ENCODE measurements at places on chromosomes 6 and 20.
A peak's percentile ranks its signal among the peaks of the same experiment; 100 is the strongest.

- DNase-seq, result no peak
Observed at GRCh38 chr6:128600397-128600951, 80.1 kb upstream of the PTPRK start.

DNA sequence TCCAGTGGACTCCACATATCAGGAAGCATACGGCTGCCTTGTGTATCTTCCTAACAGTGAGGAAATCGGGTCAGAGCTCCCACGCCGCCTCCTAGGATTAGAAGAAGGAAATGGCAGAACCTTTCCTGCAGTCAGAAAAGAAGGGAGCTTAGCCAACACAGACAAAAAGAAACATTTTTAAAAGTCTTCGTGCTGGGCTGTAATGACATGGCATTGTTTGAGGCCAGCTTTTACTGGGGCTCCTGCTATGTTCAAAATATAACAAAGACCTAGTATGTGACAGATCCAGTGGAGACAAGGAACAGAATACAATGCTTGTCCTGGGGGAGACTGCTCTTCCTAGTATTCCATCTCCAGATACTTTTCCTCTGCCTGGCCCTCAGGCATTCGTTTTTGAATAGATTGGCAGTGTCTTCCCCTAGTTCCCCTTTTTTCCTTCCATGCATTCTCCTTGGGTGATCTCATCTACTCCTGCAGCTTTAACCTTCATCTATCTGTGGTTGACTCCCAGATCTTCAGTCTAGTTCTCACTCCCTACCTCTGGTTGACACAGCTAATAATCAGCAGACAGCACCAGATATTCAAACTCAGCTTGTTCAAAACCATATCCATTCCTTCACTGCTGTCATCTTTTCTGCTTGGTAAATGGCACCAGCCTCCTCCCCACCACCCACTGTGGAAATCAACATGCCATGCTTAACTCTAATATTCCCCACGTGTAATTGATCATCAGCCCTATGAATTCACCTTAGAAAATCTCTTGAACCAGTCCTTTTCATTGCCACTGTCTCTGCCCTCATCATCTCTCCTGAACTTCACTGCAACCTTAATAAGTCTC, 94.5 kb upstream of the VSTM2L start:
- no peak for DNase-seq

- no peak for DNase-seq
Observed at GRCh38 chr6:157560691-157561413, 179.9 kb downstream of the ZDHHC14 start.

- no peak for DNase-seq
Observed at GRCh38 chr6:33758815-33759216, 12.1 kb upstream of the IP6K3 start.

DNA sequence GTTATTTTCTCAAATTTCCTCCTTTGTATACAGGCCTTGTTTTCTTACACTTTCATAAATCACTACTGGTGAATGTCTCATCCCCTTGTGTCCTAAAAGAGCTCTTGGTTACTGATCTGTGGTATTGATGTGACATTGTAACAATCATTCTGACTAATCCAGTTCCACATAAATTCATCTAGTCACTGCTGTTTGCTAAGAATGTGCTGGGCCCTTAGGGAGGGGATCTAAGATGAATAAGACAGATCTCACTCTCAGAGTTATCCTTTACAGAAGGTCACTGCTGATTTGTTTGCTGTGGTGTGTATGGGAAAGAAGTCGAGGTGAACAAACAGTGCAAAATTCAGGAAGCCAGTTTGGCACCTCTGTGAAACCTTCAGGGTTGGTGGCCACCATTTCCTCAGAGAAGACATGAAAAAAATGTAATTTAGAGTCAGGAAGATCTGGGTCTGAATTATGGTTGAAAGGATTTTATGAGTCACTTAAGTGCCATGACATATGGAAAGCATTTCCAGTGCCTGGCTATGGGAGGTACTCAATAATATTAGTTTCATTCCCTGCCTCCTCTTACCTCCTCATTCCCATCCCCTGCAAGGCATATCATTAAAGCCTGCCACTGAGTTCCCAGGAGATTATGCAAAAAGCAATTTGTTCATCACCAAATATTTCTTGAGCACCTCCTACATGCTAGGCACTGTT, 121.8 kb downstream of the COL9A1 start:
- DNase-seq, result no peak

DNA sequence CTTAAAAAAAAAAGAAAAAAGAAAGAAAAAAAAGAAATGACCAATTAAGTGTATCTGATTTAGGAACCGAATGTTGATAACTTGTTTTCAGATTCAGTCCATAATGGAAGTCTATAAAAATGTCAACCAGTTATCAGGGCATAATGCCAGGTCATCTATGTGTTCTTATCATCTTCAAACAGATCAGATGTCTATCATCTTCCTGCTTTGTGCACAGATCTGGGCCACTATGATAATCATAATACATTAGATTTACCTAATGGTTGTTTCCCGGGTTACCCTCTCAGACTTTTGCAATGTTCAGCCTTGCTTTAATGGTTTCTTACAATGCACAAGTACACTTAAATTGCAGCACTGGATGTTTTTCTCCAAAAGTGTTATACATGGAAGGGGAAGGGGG, 100.6 kb downstream of the NKAIN2 start:
- no peak for DNase-seq

- DNase-seq, result no peak
Observed at GRCh38 chr6:127946388-127946787, 45.5 kb upstream of the THEMIS start.

GRCh38 chr6:108798670-108799353, 49.4 kb upstream of the ARMC2 start:
- DNase-seq, result no peak

GRCh38 chr6:72748759-72749158, 126.9 kb downstream of the KCNQ5 start:
- no peak for DNase-seq

DNA sequence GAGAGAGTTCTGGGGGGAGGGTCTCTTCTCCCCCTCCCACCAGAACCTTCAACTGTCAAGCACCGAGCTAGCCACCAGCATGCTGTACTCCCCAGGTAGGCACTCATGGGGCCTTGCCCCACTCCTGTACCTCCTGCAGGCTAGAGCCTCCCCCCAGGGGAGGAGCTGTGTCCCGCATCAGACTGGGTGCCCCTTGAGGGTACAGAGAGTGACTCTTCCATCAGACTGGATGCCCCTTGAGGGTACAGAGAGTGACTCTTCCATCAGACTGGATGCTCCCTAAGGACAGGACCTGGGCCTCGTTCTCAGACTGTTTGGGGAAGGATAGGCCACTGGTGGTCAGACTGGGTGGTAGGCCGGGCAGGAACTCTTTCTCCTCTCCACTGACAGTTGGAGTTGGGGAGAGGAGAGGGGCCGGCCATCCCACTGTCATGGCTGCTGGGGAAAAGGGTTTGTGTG, at the start of gene CAPN11:
TSS of gene CAPN11 (plus strand) at position 51 of the 459 bp plus-strand sequence. CDS start at position 80, 29 bp downstream.
- DNase-seq, result no peak

- no peak for DNase-seq
Observed at GRCh38 chr6:41028561-41029412, 10.2 kb downstream of the UNC5CL start.

DNA sequence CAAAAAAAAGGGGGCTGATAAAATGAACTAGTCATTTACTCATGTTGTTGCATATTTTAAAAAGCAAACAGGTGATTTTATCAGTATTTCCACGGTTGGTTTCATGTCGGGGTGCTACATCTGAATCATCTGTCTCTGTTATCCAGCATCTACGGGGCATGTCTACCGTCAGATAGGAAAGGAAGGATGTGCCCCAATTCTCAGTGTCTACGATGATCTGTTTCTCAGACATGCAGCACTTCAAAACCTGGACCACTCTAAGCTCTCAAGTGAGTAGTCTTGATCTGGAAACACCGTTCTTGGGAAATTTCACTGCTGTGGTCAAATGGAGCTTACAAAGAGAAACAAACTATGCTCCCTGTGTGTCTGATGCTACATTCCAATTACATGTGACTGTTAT, 240.3 kb upstream of the TAB2 start:
- no peak for DNase-seq

DNA sequence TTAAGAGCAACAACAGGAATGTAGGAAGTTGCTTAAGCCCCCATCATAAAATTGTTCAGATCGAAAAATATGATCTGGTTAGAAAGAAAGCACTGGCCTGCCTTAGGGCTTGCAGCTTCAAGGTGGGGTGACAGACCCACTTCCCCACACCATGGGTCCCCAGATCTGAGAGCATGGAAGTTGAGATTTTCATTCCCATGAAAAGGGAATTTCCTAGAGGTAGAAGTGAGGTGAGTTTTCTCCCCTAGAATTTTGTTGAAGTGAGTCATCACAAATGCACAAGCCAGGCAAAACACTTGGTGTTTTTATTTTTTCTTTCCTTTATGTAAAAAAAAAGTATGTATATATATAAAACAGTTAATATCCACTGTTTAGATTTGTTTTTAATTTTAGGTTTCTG, 213.6 kb upstream of the SUPT3H start:
- DNase-seq, result no peak

DNA sequence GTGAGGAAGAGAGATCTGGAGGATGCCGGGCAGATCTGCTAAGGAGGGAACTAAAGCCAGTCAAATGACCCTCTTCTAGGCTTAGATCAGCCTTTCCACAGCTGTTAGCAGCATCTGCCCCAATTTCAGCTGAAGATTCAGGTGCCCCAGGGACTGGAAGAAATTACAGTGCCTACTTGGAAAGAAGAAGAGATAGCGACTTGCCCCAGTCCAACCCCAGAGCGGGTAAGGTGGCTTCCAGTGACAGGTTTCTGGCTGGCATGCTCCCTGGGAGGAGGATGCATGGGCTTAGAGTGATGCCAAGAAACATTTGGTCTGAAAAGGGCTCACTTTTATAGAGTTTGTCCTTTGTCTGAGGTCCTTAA, 620 bp downstream of the TJAP1 start:
- no peak for DNase-seq

DNA sequence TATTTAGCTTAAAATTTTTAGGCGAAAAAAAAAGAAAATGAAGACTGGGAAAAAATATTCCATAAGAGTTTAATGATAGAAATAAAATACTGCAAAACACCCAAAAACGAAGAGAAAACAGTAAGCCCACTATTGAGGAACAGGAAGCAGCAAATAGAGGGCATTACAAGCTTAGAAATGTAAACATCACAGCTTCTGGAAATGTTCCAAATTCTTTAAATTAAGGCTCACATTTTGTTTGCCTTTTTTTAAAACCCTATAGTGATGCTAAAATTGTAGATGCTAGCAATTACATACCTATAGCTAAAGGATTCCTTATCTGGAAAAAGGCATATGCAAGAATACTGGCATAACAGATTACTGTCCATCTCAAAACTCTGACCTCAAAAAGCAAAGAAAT, 248.6 kb downstream of the KHDRBS2 start:
- no peak for DNase-seq

- no peak for DNase-seq
Observed at GRCh38 chr6:155313602-155314091, 637 bp downstream of the TFB1M start.

- peak; percentile 29 for DNase-seq
Observed at GRCh38 chr20:58721951-58722778, 29.6 kb downstream of the NPEPL1 start.

GRCh38 chr20:44123251-44123650, 63.7 kb downstream of the JPH2 start:
- no peak for DNase-seq

- no peak for DNase-seq
Observed at GRCh38 chr6:81570681-81571080, 181.8 kb downstream of the TENT5A start.

DNA sequence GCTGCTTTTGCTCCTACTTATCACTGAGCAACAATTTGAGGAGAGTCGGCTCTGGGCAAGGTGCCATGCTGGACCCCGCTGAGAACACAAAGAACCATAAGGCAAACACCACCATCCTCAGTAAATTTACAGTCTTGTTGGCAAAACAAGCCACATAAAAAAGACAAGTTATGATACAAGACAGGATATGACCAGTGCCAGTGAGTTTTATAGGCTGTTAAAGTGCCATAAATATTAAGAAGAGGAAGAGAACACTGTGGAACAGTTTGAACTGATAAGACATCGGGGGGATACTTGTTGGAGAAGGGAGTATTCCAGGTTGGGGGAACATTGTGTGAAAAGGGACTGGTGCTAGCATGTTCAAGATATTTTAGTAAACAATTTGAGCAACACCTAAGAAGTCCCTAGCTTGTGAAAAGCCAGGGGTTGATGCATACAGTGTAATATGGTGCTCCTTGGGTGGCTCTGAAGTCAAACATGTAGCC, 25.3 kb upstream of the RIPOR2 start:
- DNase-seq, result no peak

DNA sequence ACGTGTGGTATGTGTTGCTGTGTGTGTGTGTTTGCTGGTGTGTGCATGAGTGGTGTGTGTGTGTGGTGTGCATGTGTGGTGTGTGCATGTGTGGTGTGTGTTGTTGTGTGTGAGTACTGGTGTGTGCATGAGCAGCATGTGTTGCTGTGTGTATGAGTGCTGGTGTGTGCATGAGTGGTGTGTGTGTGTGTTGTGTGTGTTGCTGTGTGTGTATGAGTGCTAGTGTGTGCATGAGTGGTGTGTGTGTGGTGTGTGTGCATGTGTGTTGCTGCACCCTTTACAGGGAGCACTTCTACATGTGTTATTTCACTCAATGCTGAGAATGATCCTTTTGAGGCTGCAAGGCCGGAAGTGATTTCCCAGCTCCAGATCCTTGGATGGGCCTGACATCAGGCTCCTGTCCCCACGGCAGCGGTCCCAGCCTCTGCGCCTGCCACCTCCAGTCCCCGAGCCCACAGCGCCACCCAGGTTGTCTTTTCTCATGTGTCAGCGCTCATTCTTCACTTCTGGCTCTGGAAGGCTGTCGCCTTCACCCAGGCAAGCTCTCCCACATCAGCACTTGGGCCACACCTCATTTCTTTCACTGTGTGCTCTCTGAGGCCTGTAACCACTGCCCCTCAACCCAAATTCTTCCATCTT, 2.6 kb downstream of the NPEPL1 start:
- DNase-seq, result no peak

- DNase-seq, result peak; percentile 89
Observed at GRCh38 chr20:38725931-38726803, 1.9 kb downstream of the SLC32A1 start.

- DNase-seq, result no peak
Observed at GRCh38 chr6:56347526-56347925, 100.1 kb upstream of the COL21A1 start.

GRCh38 chr6:53201270-53201669, 52.6 kb upstream of the GCM1 start:
- no peak for DNase-seq

DNA sequence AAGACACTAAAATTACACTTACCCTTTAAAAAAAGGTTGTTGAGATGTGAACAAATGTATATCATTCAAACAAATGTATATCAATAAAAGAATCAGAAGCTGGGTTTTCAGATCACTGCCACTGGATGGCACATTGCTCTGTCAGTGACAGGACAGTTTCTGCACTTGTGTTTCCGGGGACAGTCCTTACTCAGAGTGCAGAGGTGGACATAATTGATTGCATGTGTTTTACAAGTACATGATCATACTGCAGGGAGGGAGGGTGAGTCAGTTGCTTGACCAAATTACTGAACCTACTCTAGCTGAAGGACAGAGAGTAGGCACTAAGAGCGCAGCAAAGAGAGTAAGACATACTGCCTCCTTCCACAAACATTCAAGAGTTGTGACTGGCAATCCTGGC, 302.3 kb downstream of the TENT5A start:
- DNase-seq, result no peak

- DNase-seq, result no peak
Observed at GRCh38 chr6:136323431-136324112, 33.9 kb upstream of the BCLAF1 start.
